ENCODE measurements at places on chromosomes 7 and 10.
A peak's percentile ranks its signal among the peaks of the same experiment; 100 is the strongest.

DNA sequence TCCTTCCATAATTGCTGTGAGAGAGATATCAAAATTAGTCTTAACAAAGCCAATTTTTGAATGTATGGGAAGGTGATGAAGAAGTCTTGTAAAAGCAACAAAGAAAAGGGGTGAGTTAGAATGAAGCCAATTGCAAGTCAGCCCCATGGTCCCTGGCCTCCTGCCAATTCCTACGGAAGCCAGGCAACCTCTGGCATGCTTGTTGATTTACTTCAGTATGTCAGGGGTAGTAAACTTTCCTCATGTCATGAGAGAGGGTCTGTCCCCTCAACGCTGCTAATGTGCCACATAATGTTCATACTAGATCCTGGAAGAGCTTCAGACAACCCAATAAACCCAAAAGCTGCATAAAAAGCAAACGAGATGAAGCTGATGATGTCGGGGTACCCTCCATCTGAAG, 159.1 kb upstream of the YAE1 start:
- DNase-seq = no peak

- peak; percentile 64 for DNase-seq
Measured at GRCh38 chr7:157044147-157044687, 33.8 kb upstream of the MNX1 start.

GRCh38 chr10:33071857-33072256, 113.8 kb upstream of the ITGB1 start:
- no peak for DNase-seq

DNA sequence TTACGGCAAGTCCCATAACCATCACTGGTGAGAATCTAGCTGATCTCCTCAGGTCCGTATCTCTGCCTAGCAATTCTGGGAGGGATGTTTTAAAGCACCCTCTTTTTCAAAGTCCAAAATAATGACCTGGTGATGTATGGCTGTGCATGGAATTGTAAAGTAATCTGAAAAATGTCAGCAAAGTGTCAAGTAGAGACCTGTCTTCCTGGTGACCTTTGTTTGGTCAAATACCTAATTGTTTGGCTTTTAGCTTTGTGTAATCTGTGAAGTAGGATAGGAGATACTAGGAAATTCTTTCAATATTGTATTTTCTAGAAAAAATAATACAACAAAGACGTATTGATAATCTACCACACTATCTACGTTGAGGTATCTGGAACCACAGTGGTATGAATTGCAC, 51.0 kb downstream of the ABCB5 start:
- no peak for DNase-seq

DNA sequence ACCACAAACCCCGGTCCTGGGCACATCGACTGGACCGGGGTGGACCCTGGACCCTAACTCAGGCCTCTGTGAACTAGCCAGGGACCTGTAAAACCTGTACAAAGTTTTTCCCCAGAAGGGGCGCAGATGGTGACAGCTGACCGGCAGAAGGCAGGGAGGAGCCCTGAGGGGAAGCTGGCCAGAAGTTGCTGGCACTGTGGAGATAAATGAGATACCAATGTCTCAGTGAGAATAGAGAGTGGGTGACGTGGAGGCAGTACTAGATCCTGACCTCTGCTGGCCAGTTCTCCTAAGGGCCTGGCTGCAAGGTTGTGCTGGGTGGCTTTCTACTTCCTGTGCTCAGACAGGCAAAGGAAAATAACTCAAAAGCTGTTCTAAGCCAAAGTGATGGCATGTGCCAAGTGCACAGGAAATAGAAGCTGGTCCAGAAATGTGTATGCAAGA, 10.6 kb upstream of the TSPAN14 start:
- no peak for DNase-seq

DNA sequence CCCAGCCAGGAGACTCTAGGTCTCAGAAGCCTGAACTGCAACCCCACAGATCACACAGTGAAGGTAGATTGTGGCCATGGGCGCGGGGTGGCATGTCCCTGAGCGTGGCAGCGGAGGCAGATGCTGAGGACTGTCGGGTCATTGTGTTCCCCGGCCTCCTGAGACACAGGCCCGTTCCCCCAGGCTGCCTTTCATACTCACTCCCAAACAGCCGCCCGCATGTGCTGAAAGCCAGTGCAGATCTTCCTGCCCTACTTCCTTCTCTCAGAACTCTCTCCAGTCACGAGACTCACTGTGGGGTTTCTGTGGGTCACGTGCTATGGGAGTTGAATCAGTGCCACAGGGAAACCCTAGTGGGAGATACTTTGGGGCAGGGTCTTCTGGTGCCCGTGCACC, 48.0 kb downstream of the ZNF467 start:
- DNase-seq = no peak

- DNase-seq = no peak
Measured at GRCh38 chr7:25765110-25765655, 386.8 kb upstream of the NFE2L3 start.

- DNase-seq = no peak
Measured at GRCh38 chr7:35487402-35487801, 207.5 kb downstream of the HERPUD2 start.

DNA sequence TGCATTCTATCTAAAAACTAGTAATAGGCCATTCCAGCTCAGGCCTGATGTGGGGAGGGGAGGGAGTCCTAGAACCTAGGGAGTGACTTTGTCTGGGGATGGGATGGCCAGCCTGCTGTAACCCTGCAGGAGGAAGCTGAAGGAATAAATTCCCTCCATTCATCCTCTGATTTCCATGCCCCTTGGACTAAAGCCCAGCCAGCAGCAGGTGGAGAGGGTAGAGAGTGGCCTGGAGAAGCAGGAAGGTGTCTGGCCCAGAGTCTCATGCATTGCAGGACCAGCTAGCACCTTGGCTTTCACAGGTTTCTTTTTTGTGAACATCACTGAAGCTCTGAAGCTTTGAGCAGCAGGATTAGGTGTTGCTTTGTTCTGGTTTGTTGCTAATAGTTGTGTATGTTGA, 32.8 kb upstream of the CDH23 start:
- no peak for DNase-seq

Data from osteocyte (in vitro differentiated cells).